ENCODE measurements at places on chromosomes 1 and 21.
A peak's percentile ranks its signal among the peaks of the same experiment; 100 is the strongest.

GRCh38 chr1:111921948-111922347, 67.5 kb downstream of the KCND3 start:
- no peak for DNase-seq

GRCh38 chr1:157437296-157437695, 115.0 kb downstream of the FCRL5 start:
- no peak for DNase-seq

GRCh38 chr1:241682921-241683320, 30.8 kb downstream of the WDR64 start:
- no peak for DNase-seq

DNA sequence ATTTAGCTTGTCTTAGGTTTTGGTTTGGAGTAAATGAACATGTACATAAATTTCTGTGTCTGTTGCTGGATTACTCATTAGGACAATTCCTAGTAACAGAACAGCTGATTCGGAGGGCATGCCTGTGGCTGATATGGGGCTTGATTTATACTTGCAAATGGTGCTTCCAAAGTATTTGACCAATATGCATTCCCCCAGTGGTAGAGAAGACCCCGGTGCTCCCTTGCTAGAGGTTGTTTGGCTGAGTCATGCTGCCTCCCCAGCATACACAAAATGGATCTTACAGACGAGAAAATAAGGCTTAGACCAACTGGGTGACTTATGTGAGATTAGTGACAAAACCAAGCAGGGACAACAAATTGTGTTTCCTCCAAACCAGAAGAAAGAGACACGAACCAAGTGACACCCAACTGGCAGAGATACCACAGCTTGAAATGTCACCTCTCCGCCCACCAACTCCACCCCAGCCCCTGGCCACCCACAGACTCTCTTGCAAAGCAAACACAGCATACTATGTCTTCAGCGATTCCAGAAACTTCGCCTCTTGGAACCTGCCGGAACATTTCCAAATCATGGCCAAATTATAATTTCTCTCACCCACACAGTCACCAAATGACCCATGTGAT, 75.9 kb upstream of the ETS2 start:
- no peak for DNase-seq

DNA sequence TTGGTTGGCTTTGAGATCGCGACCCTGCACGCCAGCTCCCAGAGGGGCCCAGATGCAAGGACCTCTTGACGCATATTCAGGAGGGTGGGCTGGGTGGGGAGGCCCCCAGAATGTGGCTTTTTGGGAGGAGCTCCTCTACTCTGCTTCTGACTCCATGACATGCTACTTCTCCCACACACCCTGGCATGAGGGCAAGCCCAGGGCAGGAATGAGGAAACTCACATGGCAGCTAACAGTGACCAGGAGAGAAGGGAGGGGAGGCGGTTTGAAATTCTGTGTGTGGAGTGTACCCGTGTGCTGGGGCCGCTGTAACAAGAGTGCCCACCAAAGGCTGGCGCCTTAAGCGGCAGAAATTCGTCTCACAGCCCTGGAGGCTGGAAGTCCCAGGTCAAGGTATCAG, 61.3 kb upstream of the GPR153 start:
- DNase-seq: no peak

GRCh38 chr1:61174060-61174795, 91.9 kb downstream of the NFIA start:
- DNase-seq: no peak

- DNase-seq: no peak
Measured at GRCh38 chr1:53367503-53368313, 39.8 kb upstream of the LRP8 start.

- DNase-seq: no peak
Measured at GRCh38 chr1:116769561-116769977, 15.3 kb downstream of the CD2 start.

DNA sequence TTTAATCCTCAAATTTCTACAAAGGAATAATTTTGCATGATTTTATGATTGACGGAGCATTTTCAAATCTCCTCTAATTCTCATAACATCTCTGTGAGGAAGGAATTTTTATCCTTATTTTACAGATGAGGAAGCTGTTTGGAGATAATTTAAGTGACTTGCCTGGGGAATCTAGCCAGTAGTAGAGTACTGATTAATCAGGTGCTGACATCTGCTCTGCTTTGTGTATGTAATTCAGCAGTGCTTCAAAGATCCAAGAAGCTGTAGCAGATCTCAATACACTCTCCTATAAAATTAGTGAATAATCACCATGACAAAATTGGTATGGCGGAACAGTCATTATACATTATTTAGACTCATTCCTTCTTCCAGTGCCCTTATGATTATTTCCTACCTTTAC, 46.0 kb downstream of the DPH5 start:
- DNase-seq: no peak

DNA sequence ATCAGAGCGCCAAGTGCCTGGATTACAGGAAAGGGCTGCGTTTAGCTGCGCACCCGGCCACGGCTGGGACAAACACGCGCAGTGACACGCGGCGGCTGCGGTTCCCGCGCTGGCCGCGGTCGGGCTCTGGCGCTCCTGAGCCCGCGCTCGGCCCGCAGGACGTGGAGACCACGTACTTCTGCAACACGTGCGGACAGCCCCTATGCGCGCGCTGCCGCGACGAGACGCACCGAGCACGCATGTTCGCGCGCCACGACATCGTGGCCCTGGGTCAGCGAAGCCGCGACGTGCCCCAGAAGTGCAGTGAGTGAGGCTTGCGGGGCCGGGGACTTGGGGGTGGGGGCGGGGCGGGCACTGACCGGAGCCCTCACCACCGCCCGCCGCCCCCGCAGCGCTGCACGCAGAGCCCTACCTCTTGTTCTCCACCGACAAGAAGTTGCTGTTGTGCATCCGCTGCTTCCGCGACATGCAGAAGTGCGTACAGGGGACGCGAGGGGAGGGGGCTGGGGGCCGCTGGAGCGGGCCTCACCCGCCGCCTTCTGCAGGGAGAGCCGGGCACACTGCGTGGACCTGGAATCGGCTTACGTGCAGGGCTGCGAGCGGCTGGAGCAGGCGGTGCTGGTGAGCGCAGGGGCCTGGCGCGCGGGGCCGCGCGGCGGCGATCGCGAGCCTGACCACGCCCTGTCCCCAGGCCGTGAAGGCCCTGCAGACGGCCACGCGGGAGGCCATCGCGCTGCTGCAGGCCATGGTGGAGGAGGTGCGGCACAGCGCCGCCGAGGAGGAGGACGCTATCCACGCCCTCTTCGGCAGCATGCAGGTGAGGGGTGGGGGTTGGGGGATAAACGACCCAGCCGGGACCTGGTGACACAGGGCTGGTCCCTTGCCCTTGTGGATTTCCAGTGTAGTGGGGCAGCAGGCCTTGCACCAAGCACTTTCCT, 3.1 kb downstream of the RNF207 start:
- DNase-seq: no peak

GRCh38 chr1:201907621-201908020, 18.9 kb downstream of the SHISA4 start:
- no peak for DNase-seq

GRCh38 chr1:78370356-78370755, 120.4 kb upstream of the PTGFR start:
- no peak for DNase-seq

DNA sequence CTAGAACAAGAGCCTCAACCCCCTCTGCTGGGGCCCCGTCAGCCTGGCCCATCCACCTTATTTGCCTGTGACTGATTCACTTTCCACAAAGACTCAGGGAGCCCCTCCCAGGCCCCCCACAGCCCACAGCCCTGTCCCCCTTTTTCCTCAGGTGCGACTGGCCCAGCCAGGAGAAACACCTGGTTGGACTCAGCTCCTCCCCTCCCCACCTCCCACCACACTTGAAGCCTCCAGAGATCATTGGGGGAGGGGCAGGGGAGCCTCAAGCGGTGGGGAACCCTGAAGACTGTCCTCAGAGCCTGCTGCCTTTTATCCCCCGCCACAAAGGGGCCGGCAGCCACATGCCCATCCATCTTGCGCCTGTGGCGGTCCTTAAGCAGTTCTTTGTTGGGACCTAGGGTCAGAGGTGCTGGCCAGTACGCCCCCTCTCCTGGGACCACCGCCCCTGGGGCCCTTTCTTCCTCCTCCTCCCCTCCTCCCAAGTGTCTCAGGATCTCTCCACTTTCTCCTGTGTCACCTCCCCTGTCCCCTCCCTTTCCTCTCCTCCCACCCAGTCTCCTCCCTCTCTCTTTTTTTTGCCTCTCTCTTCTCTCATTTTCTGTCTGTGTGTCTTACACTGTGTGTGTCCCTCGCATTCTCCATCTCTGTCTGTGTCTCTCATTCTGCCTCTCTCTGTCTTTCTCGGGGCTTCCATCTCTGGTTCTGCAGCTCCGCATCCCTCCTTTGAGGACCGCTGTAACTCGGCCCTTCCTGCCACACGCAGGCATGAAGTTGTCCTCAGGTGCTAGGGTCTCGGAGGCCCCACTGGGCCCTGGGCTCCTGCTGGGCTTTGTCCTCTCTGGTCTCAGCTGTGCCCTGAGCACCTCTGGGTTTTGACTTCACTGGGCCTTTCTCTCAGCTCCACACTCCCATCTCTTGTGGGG, 12.2 kb downstream of the CRABP2 start:
- DNase-seq: peak; percentile 10

- no peak for DNase-seq
Measured at GRCh38 chr1:162502077-162502476, 4.5 kb downstream of the UHMK1 start.

DNA sequence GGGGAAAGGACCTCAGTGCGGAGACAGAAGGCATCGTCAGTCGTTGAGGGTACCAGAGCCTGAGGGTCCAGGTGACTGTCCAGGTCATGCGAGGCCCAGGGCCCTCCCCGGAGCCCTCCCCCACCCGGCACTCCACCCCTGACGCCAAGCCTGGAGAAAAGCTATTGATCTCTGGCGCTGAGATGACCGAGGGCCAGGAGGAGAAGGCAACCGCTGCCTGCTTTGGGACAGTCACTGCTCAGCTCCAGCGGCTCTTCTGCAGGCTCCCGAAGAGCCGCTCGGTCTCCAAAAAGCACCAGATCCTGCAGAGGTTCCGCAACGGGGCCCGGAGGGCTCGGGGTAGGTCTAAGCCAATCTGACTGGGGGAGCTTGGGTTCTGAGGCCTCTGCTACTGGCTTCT, 10.9 kb downstream of the RASSF5 start:
- DNase-seq: no peak

GRCh38 chr1:198915327-198916231, 276.7 kb downstream of the PTPRC start:
- no peak for DNase-seq

GRCh38 chr21:15826147-15826780, 96.5 kb downstream of the USP25 start:
- DNase-seq: no peak

DNA sequence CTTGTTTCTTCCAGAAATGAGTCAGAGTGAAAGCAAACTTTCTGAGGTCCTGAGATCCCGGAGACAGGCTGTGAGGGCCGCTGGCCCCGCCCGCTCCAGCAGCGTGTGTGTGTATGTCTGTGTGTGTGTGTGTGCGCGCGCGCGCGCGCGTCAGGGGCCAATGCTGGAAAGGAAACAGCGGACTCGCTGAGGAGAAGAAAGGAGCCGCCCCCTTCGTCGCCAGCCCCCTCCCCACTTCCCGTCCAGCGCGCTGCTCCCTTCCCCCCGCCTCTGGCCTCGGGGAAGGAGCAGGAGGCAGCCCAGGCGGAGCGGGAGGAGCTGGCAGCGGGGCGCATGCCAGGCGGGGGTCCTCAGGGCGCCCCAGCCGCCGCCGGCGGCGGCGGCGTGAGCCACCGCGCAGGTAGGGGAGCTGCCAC, at the start of gene DISC1:
DISC1 (plus strand) TSS at position 256 of the 416 bp plus-strand sequence; CDS start at position 334, 78 bp downstream.
- peak; percentile 66 for DNase-seq

DNA sequence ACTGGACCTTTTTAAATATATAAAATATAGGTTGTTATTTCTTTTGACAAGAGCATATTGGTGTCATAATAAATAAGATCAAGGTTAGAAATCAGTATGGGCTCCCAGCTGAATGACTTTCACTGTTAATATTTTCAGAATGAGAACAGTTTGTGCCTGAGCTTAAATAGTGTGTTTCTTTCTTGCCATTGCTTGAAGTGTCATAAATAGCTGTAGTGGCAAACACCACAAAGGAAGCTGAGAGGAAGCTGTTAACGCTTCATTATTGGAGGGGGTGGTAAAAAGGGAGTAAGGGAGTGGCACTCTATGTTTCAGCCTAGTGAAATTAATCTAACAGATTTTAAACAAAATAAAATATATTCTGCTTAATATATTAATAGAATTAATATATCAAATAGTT, 1089.8 kb upstream of the NCAM2 start:
- no peak for DNase-seq

DNA sequence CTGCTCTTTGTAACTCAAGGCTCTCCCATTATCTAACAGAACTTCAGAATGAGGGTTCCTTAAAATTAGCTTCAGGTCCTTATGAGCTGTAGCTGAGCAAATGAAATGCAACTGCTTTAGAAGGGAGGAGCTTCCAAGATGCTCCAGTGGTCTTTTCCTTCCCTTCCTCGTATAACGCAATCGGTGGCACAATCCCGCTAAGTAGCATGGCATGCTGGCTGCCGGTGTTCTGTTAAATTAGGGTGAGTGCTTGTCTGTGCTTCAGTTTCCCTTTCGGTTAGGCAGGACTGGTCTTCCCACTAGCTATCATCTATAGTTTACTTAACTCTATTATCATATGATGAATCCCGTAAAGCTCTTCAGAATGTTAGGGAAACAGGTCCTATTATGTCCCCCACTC, 917 bp downstream of the KIAA0040 start:
- DNase-seq: no peak

- no peak for DNase-seq
Measured at GRCh38 chr1:88883156-88883555, 8.2 kb downstream of the GTF2B start.

- DNase-seq: no peak
Measured at GRCh38 chr1:116923421-116923820, 13.7 kb downstream of the PTGFRN start.

DNA sequence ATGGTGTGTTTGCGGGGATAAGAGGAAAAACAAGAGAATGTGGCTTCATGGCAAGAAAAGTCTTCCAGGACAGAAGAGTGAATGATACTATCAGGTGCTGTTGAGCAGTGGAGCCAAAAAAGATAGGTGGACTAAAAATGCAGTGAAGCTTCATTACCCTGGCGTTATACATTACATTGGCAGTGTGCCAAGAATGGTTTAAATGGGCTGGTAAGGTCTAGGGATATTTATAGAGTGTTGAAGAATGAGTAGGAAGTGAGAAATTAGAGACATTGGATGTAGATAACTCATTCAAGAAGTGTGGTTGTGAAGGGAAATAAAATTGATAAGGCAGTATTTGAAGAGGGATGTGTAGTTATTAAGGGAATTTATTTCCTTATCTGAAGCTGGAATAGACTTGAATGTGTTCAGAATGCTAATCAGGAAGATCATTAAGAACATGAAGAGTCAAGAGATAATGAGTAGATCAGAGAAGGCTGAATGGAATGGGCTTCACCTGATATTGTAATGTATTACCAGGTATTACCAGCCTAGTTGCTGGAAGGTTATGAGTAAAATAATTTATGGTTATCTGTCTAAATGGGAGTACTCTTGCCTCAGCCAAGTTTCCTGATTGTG, 72.7 kb downstream of the MAST2 start:
- peak; percentile 75 for DNase-seq

DNA sequence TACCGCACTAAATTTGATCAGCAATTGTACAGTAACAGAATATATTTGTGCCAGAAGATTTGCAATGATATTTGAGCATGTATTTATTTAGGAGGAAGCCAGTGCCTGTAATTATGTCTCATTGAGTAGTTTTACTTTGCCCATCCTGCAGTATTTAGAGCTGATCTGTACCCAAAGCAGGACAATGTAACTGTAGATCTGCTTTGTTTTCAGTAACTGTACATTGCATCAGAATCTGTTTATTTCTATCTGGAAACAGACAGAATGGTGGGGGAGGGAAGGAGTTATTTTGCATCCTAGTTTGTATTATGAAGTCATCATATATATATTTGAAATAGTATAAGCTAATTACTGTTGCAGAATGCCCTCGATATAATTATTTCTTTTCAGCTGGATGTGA, 36.2 kb upstream of the LRRC8C start:
- no peak for DNase-seq

All from NCI-H748 treated with DMSO at 0.1 percent for 48 hours (cell line).